Activated naive CD8-positive, alpha-beta T cell treated with anti-CD3 and anti-CD28 coated beads, Interleukin-2, amount 10 ng/mL, durations not matched to agents 7 days and 5 days (primary cell): ENCODE measurements at places on chromosomes 11 and 22. TPM values are rescaled to one million over a fixed set of nuclear protein-coding genes. Genes with fewer than 3 reads are reported as not detected.

- no peak for DNase-seq
Measured at GRCh38 chr11:44258839-44259420, 51.0 kb downstream of the ALX4 start.

DNA sequence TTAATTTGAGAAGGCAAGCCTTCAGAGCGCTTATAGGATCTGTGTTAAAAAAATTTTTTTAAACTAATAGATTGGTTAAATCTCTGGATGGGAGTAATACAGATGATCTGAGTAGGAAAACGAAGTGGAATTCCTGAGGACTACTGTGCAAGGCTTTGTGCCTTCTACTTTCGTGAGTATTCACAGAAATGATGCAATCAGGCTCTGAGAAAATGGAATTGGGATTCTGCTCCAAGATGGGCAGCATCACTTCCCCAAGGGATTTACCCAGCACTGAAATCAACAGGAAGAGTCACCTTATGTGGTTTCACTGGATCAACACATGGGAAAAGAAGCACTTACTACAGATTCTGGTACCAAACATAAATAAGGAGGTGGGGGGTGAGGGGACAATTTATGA is 12.5 kb downstream of the KMT5B start:
- no peak for DNase-seq

DNA sequence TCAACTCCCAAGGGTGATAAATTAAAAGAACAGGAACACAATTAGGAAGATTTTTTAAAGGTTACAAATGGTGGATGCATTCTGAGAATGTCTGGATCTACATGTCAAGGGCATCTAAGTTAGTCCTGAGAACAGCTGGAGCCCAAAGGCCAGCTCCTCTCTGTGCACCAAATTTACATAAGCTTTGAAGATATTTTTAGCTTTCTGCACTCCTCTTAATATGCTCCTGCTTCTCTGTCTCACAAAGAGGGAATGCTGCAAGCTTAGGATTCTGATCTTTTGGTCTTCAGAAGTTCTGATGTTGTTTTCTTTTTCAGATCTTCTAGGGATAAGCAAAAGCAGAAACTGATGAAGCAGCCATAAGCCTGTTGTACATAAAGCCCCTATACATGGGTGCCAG is 309.8 kb upstream of the NCAM1 start:
- no peak for DNase-seq

Gene CNIH2
- 2.1 TPM for total RNA-seq

Gene DNAL4
- 9.3 TPM for total RNA-seq

Gene CSF2RB
- 1.1 TPM for total RNA-seq
